Activated CD4-positive, alpha-beta T cell treated with anti-CD3 and anti-CD28 coated beads, Interleukin-2, amount 10 ng/mL, durations not matched to agents 24 days and 14 days (primary cell): ENCODE measurements at places on chromosomes 16 and 17.

- no peak for DNase-seq
Measured at GRCh38 chr16:73286346-73287267, 238.7 kb upstream of the ZFHX3 start.

DNA sequence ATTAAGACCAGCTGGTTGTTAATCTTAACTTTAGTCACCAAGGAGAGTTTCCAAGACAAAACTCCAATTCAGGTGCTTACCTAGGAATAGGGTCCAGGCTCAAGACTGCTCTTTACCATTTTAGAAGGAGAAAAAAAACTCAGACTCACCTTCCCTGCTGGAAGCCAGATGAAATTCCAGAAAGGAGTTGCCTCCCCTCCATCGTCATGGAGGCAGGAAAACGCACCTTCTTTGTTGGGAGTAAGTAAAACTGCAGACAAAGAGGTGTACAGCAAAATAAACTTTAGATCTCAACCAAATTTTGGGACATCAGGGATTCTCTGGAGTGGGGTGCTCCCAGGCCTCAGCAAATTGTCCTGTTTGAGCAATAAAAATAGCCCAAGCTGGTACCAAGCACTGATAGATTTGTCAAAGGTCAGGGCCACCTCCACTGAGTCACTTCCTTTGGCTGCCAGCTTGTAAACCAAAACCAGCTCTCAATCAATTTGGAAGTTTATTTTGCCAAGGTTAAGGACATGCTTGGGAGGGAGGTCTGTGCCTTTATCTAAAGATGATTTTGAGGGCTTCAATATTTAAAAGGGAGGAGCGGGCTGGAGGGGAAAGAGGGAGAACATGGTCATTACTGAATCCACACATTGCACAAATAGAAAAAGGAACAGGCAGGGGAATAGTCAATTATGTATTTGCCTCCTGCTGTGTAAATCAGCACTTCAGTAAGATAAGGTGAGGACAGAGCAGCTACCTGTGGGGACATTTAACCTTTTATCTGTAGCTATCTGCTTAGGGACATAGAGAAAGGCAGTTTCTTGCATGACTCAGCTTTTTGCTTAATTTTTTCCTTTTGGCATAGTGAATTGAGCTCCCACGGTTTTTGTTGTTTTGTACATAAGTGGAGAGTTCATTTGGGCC is 1.5 kb upstream of the ALDH3A2 start:
- no peak for DNase-seq

GRCh38 chr16:3088925-3089716 is 10.0 kb downstream of the ZSCAN10 start:
- no peak for DNase-seq

GRCh38 chr16:53827741-53828140 is 123.8 kb downstream of the FTO start:
- no peak for DNase-seq

GRCh38 chr17:80829166-80829813 is 162.4 kb upstream of the CHMP6 start:
- no peak for DNase-seq

- DNase-seq, result peak; percentile 86
Measured at GRCh38 chr17:31318298-31318801, 3.1 kb downstream of the EVI2A start.

- DNase-seq, result no peak
Measured at GRCh38 chr16:57675741-57676551, 7.8 kb downstream of the ADGRG3 start.

- no peak for DNase-seq
Measured at GRCh38 chr17:79005063-79005861, 4.3 kb downstream of the CANT1 start.

GRCh38 chr17:39605492-39606433 is 2.0 kb downstream of the NEUROD2 start:
- DNase-seq, result no peak

- DNase-seq, result peak; percentile 87
Measured at GRCh38 chr16:50313596-50314478, 47.5 kb downstream of the ADCY7 start.

GRCh38 chr16:14003074-14003570 is 68.0 kb upstream of the MRTFB start:
- DNase-seq, result no peak

DNA sequence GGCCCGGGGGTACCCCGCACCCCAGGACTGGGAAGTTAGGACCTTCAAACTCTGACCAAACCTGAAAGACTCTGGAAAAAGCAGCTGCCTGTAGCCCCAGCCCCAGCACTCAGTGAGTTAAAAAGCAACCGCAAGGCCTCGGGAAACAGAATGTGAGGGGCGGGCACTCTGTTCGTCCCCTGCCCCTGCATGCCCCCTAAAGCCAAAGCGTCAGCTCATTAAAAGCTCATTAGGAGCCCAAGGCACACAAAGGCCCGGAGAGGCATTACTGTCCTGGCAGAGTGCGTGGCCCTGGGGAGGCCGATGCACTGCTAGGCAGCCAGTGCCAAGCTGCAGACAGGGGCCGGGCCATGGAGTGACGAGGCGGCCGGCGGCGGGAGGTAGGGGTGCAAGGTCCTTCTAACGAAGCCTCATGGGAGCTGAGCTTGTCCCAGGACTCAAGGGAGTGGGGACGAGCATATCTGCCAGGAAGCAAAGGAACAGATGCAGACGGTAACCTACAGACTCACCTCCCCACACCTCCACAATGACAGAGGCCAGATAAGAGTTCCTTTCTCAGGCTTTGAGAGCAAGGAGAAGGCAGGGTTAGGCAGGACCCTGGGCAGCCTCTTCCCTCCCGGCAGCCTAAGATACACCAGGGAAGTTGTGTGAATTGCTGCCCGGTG is 116.8 kb downstream of the ENGASE start:
- no peak for DNase-seq

- DNase-seq, result no peak
Measured at GRCh38 chr16:88960516-88960915, 16.5 kb downstream of the CBFA2T3 start.

DNA sequence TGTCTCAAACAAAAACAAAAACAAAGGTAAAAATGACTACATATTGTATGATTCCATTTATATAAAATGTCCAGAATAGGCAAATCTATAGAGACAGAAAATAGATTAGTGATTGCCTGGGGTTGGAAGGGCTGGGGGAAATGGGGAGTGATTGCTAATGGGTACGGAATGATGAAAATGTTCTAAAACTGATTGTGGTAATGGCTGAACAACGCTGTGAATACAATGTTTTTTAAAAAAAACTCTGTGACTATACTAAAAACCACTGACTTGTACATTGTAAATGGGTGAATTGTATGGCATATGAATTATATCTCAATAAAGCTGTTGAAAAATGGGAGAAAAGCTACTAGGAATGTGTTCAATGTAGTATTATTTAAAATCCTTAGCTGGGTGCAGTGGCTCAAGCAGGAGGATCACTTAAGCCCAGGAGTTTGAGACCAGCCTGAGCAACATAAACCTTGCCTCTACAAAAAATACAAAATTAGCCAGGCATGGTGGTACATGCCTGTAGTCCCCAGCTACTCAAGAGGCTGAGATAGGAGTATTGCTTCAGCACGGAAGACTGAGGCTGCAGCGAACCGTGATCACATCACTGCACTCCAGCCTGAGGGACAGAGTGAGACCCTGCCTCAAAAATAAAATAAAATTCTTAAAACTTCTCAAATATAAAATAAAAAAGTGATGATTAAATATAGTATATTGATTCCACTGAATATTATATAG is 47.9 kb downstream of the TOM1L2 start:
- DNase-seq, result no peak

- DNase-seq, result no peak
Measured at GRCh38 chr17:32943647-32944191, 15.8 kb downstream of the TMEM98 start.

GRCh38 chr16:3718019-3718391 is 681 bp upstream of the TRAP1 start:
- no peak for DNase-seq

DNA sequence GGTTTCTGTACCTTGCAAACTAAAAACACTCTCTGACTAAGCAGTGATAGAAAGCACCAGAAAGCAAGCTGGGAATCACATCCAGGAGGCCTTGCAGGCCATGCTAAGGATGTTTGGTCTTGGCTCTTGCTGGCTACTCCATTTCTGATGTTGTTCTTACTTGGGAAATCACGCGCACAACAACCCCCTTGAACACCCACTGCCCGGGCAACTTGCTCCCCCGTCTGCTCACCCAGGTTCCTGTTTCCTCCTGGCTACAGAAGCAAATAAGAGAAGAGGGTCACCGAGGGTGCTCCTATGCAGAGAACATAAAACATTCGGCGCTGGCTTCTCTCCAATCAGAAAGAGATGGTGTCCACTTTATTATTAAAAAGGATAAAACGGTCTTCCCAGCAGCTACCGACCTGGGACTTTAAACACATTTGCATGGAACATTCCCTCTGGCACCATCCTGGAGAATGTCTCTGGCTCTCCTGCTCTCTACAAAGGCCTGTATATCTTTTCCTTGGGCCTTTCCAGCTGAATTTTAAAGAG is 271.2 kb upstream of the RPL38 start:
- no peak for DNase-seq

DNA sequence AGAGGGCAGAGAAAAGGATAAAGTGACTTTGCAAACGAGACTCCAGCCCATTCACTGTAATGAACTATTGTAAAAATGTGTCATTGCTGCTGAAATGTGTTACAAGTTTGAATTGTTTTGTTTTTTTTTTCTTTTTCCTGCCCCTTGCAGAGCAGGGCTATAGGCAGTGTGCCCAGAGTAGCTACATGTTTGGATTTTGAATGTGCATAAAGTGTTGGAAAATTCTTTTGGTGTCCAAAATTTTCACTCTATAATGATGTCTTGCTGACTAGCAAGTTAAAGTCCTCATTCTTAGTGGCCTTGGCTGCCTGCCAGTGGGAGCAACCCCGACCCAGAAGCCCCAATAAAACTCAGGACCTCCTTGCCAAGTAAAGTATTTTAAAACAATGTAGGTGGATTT is 66.5 kb downstream of the IGF2BP1 start:
- DNase-seq, result no peak

- DNase-seq, result no peak
Measured at GRCh38 chr17:27741361-27741861, 58.9 kb downstream of the NOS2 start.

- no peak for DNase-seq
Measured at GRCh38 chr17:1177016-1177700, 2.6 kb downstream of the ABR start.

- no peak for DNase-seq
Measured at GRCh38 chr17:79071161-79071740, 3.4 kb upstream of the ENGASE start.

DNA sequence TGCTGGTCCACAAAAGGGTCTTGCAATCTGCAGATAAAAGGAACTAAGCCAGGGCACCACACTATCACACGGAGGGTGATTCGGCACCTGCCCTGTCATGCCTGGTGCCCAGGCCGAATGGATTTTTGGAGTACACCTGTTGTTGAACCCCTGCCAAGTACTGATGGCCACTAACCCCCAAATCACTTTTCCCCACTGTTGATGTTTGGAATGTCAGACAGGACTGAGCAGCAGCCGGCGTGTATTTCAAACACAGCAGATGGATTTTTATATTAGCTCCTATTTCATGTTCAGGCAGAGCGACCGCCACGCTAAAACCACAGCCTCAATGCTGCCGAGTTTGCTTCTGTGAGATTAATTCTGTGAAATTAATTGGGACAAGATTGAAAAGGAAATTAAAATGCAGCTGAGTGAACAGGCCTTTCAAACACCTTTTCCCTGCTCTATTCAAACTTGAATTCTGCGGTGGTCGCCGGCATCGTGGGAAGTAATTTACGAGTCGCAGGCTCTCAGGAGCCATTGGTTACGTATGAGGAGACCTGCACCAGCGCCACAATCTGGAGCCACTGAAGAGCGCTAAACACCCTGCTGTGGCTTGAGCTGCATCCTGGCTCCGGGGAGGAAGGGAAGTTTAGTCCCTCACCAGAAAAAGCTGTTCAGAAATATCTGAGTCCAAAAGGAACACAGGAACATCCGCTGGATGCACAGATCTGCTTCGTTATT is 48.5 kb downstream of the SNX11 start:
- no peak for DNase-seq

GRCh38 chr16:1338119-1338730 is 4.8 kb downstream of the BAIAP3 start:
- peak; percentile 78 for DNase-seq

DNA sequence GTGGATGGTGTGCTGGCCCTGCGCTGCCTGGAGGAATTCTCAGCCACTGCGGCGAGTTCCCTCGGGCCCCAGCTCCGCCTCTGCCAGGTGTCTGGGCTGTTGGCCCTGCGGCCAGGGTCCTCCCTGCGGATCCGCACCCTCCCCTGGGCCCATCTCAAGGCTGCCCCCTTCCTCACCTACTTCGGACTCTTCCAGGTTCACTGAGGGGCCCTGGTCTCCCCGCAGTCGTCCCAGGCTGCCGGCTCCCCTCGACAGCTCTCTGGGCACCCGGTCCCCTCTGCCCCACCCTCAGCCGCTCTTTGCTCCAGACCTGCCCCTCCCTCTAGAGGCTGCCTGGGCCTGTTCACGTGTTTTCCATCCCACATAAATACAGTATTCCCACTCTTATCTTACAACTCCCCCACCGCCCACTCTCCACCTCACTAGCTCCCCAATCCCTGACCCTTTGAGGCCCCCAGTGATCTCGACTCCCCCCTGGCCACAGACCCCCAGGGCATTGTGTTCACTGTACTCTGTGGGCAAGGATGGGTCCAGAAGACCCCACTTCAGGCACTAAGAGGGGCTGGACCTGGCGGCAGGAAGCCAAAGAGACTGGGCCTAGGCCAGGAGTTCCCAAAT is 1.3 kb upstream of the TNFSF13 start:
- DNase-seq, result no peak

- DNase-seq, result no peak
Measured at GRCh38 chr17:55664287-55664686, 58.4 kb downstream of the TMEM100 start.

DNA sequence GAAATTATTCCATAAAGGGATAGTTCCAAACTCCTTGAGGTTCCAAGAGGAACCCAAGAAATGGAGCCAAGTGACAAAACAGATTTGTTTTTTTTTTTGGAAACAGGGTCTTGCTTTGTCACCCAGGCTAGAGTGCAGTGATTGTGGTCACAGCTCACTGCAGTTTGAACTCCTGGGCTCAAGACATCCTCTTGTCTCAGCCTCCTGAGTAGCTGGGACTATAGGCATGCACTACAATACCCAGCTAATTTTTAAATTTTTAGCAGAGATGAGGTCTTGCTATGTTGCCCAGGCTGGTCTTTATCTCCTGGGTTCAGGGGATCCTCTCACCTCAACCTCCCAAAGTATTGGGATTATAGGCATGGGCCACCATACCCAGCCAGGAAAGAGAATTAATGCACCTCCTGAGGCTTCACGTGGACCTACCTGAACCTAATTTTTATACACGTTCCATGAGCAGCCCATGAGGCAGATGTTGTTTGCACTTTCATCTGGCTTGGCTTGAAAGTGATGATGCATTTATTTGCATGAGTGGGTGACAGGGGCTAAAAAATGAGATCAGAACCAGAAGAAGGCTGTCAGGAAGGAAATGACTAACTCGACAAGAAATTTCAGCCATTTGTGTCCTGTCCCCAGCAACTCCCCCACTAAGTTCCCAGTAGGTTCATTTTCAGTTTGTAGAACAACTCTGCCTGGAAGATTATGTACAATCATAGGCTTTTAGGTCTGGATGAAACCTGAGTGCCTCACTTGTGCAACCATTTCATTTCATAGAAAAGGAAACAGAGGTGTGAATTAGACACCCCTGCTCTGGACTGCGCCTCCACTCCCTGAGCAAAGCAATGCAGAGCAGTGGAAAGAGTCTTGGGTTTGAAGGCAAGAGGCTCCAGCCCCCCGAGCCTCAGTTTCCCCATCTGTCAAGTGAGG is 10.3 kb upstream of the IRF8 start:
- DNase-seq, result peak; percentile 70
